IMR-90 (cell line): ENCODE measurements at places on chromosomes 2 and 18.

DNA sequence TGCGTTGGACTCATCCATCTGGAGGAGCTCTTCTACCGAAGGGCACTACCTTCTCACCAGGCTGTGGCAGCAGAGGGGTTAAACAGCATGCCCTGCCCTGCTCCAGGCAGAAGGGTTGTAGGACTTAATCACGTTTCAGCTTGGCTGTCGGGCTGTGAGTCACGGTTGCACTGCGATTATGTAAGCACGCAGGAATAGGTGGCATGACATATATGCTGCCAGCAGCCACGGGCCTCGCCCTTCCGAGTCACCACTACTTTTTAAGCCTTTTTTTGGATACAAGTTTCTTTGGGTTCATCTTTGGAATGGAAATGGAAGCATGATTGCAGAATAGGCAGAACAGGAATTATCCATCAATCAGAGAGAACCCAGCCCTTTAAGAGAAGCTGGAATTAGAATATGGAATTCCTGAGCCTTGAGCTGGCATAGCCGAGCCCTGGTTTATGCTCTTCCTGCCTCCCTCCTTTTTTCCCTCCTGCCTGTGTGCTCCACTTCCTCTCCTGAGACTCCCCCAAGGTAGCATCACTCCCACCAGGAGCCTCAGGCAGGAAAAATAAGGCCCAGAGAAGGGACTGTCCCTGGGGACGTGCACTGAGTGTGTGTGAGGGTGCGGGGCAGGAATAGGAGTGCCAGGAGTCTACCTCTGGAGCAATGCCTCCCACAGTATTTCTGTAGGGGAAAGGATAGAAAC is 86.8 kb downstream of the SEMA4F start:
- peak; percentile 96 for DNase-seq

GRCh38 chr2:122009561-122009960 is 254.1 kb downstream of the TSN start:
- DNase-seq: no peak

- DNase-seq: no peak
Observed at GRCh38 chr2:71776227-71776626, 322.9 kb downstream of the DYSF start.

DNA sequence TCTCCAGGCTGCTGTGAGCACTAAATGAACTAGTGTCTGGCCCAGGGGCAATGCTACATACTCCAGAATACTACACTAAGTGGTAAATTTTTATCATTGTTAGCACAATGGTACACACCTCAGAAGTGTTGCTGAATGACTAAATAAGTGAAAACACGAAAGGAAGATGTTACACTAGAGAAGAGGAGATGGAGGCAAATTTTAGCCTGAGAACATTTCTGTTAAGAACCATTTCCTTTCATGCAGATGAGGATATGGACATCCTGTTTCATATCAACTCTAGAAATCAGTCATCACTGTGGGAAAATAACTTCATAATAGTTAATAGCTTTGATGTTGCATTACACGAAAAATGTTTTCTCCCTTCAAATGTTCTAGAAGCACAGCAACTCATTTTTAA is 117.6 kb upstream of the STK17B start:
- DNase-seq: no peak

GRCh38 chr18:55403421-55403949 is 184.5 kb downstream of the TCF4 start:
- no peak for DNase-seq

DNA sequence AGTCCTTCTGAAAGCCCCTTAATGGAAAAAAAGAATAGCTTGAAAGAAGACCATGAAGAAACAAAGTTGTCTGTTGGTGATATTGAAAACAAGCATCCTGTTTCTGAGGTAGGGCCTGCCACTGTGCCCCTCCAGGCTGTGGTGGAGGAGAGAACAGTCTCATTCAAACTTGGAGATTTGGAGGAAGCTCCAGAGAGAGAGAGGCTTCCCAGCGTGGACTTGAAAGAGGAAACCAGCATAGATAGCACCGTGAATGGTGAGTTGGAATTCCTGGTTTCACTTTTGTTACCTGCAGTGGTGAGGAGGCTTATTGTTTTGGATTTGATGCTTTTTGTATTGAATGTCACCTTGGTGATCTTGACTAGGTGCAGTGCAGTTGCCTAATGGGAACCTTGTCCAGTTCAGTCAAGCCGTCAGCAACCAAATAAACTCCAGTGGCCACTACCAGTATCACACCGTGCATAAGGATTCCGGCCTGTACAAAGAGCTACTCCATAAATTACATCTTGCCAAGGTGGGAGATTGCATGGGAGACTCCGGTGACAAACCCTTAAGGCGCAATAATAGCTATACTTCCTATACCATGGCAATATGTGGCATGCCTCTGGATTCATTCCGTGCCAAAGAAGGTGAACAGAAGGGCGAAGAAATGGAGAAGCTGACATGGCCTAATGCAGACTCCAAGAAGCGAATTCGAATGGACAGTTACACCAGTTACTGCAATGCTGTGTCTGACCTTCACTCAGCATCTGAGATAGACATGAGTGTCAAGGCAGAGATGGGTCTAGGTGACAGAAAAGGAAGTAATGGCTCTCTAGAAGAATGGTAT is 13.3 kb downstream of the SLC20A1 start:
- DNase-seq: no peak

DNA sequence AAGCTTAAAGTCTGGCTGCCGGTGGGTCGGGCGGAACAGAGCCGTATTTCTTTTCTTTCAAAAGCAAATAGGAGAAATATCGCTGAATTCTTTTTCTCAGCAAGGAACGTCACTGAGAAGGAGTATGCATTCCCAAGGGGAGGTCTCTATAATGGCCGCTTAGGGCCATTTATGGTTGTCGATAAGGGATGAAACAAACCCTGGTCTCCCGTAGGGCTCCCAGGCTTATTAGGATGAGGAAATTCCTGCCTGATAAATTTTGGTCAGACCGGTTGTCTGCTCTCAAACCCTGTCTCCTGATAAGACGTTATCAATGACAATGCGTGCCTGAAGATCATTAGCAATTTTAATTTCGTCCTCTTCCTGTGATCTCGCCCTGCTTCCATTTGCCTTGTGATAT is 227.7 kb upstream of the ZEB2 start:
- DNase-seq: no peak

- DNase-seq: peak; percentile 25
Observed at GRCh38 chr2:69779258-69780001, 37.5 kb downstream of the ANXA4 start.

GRCh38 chr2:172580544-172580943 is 24.7 kb downstream of the PDK1 start:
- DNase-seq: no peak

DNA sequence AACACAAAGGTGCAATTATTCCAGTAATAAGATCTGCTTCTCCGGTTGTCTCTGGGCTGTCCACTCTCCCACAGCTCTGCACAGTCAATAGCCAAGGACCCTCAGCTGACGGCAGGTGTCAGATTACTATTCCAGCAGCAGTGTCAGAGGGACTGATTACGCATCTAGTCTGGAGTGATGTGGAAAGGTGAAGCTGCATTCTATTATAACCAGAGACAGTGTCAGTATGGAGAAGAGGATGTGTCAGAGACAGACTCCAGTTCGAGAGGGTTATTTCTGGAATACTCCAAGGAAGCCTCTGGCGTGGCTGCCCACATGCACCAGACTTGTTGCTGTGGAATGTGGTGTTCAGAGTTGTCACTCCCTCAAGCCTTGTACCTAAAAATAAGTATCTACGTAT is 163.6 kb upstream of the TMEM200C start:
- peak; percentile 84 for DNase-seq

DNA sequence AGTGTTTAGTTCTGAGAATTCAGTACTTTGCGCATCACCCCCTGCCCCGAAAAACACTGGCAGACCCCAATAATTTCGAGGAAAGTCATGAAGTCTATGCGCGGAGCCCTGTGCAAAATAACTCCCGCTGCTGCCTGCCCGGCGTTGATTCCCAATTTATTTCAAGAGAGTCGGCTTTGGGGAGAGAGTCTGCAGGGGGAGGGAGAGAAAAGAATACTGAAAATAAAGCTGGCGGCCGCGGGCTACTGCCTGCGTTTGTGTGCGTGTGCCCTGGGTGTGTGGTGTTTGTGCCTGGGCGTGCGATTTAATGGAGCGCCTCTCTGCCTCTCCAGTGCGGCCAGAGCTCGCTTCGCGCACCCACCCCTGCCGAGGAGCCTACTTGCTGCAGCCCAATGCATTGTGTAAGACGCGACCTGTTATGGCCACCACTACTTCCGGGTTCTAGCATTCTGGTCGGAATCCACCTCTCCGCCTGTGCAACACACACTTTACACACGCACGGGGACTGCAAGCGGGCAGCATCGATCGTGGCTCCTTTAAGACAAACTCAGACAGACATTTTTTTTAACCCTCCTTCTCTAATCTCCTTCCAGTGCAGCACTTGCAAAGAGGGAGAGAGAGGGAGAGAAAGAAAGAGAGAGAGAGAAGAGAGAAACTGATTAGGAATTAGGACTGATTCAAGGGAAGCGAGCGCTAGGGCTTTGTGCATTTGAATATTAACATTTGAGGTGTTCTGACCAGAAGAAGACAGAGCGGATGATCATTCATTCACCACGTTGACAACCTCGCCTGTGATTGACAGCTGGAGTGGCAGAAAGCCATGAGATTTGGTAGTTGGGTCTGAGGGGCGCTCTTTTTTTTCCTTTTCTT is at the start of gene MEIS1:
MEIS1 (plus strand) TSS at position 447 of the 870 bp plus-strand sequence. CDS start 732 bp downstream, outside the sequence.
- DNase-seq: peak; percentile 100
